ENCODE measurements at places on chromosomes 2 and 18.

DNA sequence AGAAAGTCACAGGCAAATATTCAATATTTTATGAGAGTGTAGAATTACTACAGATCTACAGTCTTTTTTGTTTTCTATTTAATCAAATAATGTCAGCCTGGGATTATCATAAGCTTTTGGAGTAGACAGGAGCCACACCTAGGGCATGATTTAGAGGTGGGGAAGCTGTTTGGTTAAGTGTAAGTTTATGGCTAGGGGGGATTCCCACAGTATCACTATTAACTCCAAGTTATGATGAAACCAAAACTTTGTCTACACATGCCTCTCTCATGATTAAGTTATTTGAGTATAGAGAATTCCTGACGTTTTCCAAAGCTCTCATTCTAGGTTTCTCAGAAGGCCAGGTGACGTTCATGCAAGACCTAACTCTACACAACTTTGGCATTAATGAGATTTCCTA, 2.1 kb downstream of the SERPINB10 start:
- DNase-seq, result no peak

DNA sequence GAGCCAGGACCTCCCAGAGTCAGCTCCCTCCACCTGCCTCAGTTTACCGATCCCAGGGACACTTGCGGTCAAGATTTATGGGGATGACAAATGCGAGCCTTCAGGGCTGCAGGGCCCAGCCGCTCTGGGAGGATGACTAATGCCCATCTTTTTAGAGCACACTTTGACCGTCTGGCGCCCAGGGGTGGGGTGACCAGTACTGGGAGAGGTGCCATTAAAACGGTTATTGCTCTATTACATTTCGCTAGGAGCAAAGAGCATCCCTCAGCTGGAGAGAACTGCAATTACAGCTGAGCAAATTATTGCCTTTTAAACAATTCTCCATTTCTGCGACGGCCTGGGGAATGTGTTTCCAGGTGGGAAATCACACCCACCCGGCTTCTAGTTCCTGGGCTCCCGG, 42.6 kb upstream of the HPCAL1 start:
- no peak for DNase-seq

GRCh38 chr18:3260995-3261372, 949 bp upstream of the MYL12B start:
- no peak for DNase-seq

DNA sequence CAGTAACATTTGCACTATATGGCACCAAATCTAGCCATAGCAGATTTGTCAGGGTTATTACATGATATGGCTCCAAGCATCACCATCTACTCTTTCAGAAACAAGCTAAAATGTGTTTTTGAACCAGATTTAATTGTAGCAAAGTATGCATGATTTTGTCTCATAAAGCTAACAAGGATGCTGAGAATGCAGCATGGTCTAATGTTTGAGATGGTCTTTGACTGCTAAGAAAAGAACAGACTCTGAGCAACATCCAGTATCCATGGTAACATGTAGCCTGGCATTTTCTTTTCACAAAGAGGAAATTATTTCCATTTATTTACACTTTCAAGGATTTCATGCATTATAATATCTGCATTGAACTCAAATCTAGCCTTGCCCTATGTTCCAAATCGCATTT, 206.5 kb downstream of the PDE1A start:
- DNase-seq, result no peak

DNA sequence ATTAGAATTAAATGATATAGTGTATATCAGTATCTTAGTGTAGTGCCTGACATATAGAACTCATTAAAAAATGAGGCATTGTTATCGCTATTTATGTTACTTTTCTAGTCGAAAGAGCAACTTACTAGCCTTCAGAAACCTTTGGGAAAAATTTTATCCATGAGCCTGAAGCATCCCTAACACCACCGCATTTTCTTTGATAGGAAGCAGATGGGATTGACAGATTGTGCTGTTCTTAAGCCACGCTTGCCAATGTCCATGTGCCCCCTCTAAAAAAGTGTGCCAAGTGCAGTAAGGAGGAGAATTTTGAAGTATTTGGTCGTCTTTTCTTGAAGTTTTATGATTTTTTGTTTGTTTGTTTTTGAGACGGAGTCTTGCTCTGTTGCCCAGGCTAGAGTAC, 29.1 kb downstream of the PPM1B start:
- DNase-seq, result no peak

- no peak for DNase-seq
Observed at GRCh38 chr2:96156926-96157648, 11.8 kb upstream of the DUSP2 start.

GRCh38 chr2:14722904-14723570, 90.5 kb downstream of the LRATD1 start:
- DNase-seq, result no peak

- no peak for DNase-seq
Observed at GRCh38 chr2:238523158-238524110, 96.7 kb downstream of the ASB1 start.

DNA sequence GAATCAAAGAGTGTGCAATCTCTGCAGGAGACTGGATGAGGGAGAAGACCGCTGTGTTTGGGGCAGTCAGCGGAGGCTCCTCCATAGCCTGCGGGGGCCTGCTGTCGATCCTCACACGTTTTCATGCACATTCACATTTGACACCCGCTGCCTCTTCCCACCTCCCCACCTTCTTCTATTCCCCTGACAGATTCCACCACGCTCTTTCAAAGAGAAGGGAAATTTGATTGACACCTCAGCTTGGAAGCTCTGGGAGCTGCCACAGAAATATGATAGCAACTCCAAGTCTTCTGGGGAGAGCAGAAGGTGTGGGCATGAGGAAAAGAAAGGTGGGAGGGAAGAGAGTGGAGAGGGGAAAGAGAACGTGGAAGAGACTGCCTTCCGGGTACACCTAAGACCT, 87.5 kb downstream of the BOD1L2 start:
- DNase-seq, result no peak

DNA sequence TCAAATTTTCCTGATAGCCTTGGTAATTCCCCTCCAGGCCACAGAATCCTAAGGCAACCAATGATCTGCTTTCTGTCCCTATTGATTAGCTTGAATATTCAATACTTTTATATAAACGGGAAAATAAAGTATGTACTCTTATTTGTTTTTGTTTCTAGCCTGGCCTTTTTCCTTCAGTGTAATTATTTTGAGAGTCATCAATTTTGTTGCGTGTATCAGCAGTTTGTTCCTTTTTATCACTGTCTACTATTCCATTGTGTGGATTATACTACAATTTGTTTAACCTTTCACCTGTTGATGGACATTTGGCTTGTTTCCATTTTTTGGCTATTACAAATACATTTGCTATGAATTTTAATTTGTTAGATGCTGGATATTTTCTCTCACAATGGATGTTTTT, 39.2 kb upstream of the LRRC30 start:
- DNase-seq, result no peak

DNA sequence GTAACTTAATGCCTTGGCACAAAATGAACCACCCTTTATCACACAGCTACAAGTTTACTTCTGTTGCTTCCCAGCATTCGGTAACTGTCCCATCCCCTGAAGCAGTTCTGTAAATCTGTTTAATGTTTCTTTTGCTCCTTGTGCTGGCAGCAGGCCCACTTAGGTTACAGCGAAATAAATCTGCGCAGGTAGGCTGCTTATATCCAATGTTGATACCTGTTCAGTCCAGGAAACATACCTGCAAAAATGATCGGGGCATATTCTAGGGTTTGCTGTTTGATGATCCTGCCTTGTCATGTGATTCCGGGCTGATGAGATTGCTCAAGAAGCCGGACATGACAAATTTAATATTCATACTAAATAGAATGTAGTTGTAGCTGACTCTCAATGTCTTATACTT, 23.3 kb downstream of the PELI1 start:
- no peak for DNase-seq

DNA sequence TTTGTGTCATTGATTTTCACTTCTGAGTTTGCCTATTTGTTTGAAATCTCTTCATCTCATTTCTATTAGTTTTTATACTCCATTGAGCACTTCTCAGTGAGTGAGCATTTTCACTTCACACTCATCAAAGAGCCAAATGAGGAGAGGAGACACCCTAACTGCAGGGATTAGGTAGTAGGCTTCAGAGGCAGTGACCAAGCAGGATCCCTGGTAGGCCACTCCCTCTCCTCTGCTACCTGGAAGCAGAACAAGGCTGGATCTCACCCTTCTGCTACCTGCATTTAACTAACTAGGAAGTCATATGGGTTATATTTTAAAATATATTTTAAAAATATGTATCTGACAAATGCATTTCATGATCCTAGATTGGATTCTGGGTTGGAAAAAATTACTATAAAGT, 52.7 kb downstream of the SEMA4F start:
- no peak for DNase-seq

GRCh38 chr2:156189584-156189983, 142.9 kb downstream of the NR4A2 start:
- no peak for DNase-seq

- DNase-seq, result no peak
Observed at GRCh38 chr2:43070676-43071502, 155.5 kb downstream of the ZFP36L2 start.

- DNase-seq, result no peak
Observed at GRCh38 chr18:79902640-79903039, 48.8 kb downstream of the SLC66A2 start.

DNA sequence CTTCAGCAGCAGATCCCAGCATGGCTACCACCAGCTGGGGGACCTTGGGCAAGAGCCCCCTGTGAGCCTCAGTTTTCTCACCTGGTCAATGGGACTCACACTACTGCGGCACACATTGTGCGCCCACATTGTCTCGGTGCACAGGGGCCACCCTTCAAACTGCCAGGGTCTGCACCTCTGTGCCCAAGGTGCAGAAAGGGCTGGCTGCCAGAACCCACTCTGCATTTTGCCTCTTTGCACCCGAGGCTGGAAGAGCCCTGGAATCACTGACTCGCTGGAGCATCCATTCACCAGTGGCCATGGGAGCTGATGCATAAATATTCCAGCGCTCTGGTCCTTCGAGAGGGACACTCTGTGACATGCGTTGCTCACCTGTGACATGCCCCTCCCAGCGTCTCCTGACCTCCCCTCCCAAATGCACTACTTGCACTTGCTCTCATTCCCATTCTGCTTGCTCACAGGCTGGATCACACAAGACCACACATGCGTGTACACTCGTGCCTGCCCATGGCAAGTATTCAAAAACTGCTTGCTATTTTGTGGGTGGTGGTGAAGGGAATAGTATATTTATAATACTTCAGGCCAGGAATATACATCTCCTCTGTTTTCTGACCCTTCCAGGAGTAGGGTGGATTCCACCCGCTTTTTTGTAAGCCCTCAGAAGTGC, 18.8 kb upstream of the C1QL2 start:
- no peak for DNase-seq

- DNase-seq, result no peak
Observed at GRCh38 chr2:176793792-176794191, 418.8 kb upstream of the HNRNPA3 start.

DNA sequence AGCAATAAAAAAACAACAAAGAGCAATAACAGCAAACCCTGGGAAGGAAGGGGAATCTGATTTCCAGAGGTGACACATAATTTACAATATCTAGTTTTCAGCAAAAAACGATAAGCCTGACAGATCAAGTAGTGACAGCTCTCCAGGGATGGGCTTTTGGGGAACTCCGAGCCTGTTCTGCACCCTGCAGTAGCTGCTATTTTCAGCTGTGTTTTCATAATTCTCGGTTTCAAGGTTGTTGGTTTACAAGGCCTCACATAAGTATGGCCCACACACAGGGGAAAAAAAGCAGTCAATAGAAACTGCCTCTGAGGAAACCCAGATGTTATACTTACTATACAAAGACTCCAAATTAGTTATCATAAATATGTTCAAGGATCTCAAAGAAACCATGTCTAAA, 67.7 kb upstream of the CTLA4 start:
- DNase-seq, result no peak

GRCh38 chr18:21747764-21748693, 7.4 kb downstream of the MIB1 start:
- DNase-seq, result no peak

DNA sequence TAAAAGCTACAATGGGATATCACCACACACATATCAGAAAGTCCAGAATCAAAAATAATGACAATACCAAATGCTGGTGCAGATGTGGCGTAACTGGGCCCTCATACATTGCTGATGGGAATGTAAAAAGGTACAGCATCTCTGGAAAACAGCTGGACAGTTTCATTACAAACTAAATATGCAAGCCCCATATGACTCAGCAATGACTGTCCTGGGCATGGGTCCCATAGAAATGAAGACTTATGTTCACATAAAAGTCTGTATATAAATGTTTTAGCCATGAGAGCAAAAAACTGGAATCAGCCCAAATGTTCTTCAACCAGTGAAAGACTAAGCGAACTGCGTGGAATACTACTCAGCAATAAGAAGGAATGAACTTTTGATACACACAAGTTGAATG, 56.7 kb downstream of the ALPK2 start:
- no peak for DNase-seq

GRCh38 chr2:20617892-20618467, 32.9 kb downstream of the HS1BP3 start:
- peak; percentile 58 for DNase-seq

GRCh38 chr2:100936972-100937542, 65.0 kb upstream of the RPL31 start:
- no peak for DNase-seq

GRCh38 chr2:137764646-137765045, 199.6 kb upstream of the HNMT start:
- DNase-seq, result no peak

- DNase-seq, result no peak
Observed at GRCh38 chr2:174343343-174343622, 8.5 kb downstream of the SP9 start.

- DNase-seq, result no peak
Observed at GRCh38 chr2:68946117-68946516, 6.6 kb downstream of the GKN2 start.

GRCh38 chr2:162061021-162061420, 13.0 kb downstream of the DPP4 start:
- DNase-seq, result no peak

GRCh38 chr2:185274718-185275484, 463.7 kb upstream of the FSIP2 start:
- no peak for DNase-seq

DNA sequence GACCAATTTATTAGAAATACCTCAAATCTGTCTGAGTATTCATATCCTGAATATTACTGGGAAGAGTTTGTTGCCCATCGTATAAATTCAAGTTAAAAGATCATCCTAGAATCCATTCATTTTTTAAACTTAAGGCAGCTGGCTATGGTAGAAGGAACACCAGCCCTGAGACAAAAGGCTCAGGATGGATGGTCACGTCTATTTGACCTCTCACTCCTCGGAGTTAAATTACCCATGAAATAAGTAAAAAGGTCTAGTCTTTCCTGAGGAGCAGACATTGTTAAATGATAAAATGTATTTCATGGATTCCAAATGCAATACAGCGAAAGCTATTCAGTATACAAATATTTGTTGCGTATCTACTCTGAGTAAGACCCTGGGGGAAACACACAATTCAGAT, 826.0 kb upstream of the LRATD1 start:
- no peak for DNase-seq

GRCh38 chr2:127649100-127649611, 3.2 kb downstream of the GPR17 start:
- no peak for DNase-seq

Measured in K562 (cell line).